Stimulated activated CD8-positive, alpha-beta memory T cell treated with anti-CD3 and anti-CD28 coated beads, Interleukin-15, amount 100 ng/mL, for 48 hours (primary cell): ENCODE measurements at places on chromosomes 5 and 9.

GRCh38 chr5:179866241-179867078 lies 7.8 kb upstream of the MRNIP start:
- DNase-seq: no peak

DNA sequence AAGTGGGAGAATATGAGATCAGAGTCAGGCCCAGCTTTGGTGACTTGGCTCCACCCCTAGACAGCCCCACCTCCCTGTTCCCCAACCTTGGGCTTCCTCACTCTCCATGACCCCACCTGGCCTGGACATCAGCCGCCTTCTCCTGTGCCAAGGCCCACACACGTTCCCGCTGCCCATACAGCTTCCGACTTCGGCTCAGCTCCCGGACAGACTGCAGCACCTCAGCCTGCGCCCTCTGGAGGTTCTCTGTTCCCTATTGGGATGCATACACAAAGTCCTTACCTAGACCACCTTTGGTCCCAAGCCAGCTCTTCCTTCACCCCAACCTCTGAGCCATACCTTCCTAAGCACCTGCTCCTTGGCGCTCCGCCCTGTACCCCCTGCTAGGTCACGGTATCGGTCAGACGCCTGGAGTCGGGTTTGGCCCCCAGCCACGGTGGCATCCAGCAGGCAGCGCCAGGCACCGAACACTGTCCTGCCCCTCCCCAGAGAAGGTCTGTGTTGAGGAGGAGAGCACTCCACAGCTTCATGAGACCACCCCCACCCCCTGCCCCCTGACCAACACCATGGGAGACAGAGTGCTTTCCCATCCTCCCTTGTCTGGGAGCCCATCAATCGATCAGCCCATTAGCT lies 2.0 kb downstream of the FCHSD1 start:
- DNase-seq: no peak

DNA sequence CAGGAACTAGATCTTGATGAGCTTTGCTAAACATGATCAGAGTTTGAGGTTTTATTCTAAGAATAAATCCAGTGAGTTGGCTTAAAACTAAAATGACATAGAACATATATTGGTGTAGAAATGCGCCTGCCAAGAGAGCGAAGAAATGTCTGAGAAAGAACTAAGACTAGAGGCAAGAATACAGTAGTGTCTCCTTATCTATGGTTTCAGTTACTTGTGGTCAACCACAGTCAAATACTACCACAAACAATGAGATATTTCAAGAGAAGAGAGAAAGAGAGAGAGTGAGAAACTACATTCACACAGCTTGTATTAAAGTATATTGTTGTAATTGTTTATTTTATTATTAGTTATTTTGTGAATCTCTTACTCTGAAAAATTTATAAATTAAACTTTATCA lies 254.4 kb upstream of the CDH10 start:
- no peak for DNase-seq

GRCh38 chr9:109907400-109907799 lies 127.4 kb downstream of the PALM2AKAP2 start:
- no peak for DNase-seq

GRCh38 chr9:20853866-20854265 lies 169.8 kb downstream of the FOCAD start:
- no peak for DNase-seq

- DNase-seq: no peak
Observed at GRCh38 chr9:120710110-120710981, 3.9 kb downstream of the MEGF9 start.
